ENCODE measurements at places on chromosomes 4 and X.

DNA sequence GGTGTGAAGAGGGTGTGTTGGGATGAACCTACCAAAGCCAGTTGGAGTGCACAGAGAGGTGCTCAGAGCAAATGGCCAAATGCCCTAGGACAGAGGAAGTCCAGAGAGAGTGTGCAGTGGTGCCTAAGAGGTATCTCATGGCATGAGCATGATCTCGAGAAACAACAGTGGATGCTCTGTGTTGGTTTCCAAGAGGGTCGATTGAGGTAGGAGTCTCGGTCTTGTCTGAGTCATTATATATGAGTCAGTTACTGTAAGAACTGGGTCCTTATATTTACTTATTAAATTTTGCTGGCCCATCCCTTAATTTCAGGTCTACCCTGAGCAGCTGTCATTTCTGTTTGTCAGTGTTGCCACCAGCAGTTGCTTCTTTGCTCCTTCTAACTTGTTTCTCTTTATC lies 86.6 kb upstream of the TMEM150C start:
- no peak for DNase-seq

DNA sequence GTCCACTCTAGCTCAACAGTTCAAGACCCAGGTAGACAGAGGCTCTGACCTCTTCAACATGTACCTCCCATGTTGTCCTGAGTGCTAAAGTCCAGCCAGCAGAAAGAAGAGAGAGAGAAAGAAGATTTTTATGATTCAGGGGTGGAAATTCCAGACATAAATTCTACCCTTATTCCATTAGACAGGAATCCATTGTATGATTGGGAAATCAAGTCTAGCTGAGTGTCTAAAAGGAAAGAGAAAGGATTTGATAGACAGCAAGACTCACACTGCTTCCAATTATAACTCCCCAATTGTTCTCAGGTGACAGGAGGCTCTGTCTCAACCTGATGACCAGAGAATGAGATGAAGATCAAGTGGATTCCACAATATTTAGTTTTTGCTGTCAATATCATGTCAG lies 27.9 kb upstream of the PGM2 start:
- no peak for DNase-seq

GRCh38 chr4:5826437-5827107 lies 66.3 kb downstream of the CRMP1 start:
- no peak for DNase-seq

DNA sequence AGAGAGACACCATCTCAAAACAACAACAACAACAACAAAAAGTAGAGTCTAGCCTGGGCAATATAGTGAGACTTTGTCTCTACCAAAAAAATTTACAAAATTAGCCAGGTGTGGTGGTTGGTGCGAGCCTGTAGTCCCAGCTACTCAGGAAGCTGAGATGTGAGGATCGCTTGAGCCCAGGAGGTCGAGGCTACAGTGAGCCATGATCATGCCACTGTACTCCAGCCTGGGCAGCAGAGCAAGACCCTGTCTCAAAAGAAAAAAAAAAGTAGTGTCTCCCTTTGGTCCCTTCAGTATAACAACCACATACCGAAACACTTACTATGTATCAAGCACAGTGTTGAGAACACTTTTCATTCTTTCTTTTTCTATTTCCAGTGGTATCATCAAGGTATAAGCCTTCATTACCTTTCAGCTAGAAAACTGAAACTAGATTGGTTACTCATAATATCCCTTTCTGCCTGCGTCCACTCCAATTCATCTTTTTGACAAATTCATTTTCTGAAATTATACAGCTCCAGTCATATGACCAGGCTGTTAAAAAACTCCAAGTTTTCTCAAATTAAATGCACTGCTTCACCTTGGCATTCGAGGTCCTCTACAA lies 54.1 kb downstream of the RPS6KA3 start:
- no peak for DNase-seq

DNA sequence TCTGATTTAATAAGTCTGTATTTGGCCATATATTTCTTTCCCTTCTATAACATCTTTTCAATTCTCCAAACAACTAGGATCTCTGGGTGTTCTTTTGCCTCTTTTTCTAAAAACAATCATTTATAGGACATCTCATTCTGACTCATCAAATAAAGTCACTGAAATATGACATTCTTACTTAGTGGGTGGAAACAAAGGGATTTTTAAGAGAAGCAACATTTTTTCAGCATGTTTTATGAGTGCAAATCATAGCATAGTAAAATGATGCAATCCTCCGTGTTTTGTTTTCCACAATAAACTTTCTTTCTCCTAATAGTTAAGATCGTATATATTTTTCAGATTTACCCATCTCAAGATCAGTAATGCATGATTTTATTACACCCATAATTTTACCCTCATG lies 179.8 kb downstream of the SPCS3 start:
- DNase-seq, result no peak
